Endothelial cell of umbilical vein (primary cell): ENCODE measurements at places on chromosomes 4 and X. TPM values are rescaled to one million over a fixed set of nuclear protein-coding genes. Genes with fewer than 3 reads are reported as not detected.

Gene TMSB15C
- 6.9 and 7.0 TPM in 2 replicates for total RNA-seq

Gene SSX5
- not detected in 2 replicates for total RNA-seq

DNA sequence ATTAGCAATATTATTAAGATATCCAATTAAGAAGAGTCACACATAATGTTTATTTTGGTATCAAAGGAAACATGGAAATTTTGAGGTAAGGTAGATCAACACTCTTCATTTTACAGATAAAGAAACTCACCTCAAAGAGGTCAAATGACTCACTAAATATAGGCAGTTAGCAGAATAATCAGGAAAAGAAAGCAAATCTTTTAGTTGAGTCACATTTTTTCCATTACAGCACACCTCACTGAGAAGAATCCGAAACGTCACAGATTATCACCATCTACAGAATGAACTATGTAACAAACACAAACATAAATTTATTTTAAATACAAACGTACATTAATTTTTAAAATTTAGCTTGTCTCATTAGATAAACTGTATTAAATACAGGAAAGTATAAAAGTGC is 70.1 kb downstream of the TMEM47 start:
- H3K27me3 ChIP-seq, result no peaks in the 10 kb centered on the region
- H3K4me1 ChIP-seq, result peaks cover 30% of the 10 kb centered on the region
- DNase-seq, result peak; percentile 56
- no peak overlapping the region for H3K4me3 ChIP-seq
- H3K36me3 ChIP-seq, result no peaks in the 10 kb centered on the region

DNA sequence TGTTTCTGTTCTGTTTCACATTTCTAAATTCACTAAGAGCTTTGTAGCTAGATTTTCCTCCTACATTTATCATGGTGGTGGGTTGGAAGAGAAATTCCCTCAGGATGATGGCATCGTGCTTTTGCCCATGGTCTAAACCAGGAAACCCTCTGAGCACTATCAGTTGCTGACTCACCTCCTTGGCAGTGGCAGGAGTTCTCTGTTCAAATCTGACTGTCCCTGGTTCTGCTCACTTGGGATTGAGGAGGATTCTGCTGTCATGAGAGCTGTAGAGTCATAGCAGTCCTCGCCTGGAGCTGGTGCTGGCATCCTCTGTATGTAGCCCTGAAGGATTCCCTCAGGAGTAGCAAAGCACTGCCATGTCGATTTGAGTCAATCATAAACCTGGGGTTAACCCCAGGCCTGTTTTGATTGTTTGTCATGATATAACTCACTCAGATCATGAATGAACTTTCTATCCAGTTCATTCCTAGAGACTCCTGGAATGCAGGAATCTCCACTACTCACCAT is 9.4 kb downstream of the TEX13A start:
- no peak for DNase-seq
- H3K36me3 ChIP-seq, result no peaks in the 10 kb centered on the region
- H3K4me3 ChIP-seq, result no peak overlapping the region
- H3K27me3 ChIP-seq, result no peaks in the 10 kb centered on the region
- no peaks in the 10 kb centered on the region for H3K4me1 ChIP-seq

DNA sequence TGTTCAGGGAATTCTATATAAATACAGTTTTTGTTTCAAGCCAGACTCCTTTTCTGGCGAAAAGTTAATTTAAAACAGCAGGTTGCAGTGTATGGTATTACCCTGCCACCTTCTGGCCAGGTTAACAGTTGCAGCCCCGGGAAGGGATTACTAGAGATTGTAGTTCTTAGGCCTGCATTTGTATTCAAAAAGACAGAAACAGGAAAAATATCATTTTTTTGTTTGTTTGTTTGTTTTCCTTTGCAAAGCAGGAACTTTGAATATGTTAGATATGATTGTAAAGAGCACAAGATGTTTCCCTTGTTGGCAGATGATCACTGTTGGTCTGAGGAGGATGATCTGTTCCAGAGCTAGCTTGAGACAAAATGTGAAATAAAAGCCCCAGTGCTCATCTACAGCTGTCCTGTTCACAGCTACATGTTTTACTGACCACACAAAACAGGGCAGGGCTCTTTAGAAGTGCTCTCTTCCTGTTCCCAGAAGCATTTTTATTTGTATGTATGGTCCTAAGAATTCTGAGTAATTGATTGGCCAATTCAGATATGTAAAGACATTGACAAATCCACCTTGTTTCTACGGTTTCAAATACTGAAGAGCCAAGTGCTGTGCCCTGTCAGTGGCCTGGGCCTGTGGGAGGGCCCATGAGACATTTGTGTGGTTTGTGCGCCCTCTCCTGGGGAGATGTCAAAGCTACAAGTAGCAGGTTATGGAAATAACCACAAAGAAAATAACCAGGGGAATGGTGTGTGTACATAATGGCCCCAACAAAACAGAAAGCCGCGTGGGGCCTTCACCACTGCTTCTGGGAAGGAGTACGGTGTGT is 57.9 kb downstream of the CLDN22 start:
- H3K4me1 ChIP-seq, result no peaks in the 10 kb centered on the region
- no peaks in the 10 kb centered on the region for H3K27me3 ChIP-seq
- H3K36me3 ChIP-seq, result peaks cover 7% of the 10 kb centered on the region
- H3K27ac ChIP-seq, result peak overlapping the region; percentile 16
- no peak overlapping the region for H3K4me3 ChIP-seq

GRCh38 chrX:49177338-49177833 is 5.7 kb downstream of the PLP2 start:
- DNase-seq, result no peak
- H3K36me3 ChIP-seq, result peaks cover 5% of the 10 kb centered on the region
- H3K27me3 ChIP-seq, result no peaks in the 10 kb centered on the region
- peaks cover 9% of the 10 kb centered on the region for H3K4me1 ChIP-seq

DNA sequence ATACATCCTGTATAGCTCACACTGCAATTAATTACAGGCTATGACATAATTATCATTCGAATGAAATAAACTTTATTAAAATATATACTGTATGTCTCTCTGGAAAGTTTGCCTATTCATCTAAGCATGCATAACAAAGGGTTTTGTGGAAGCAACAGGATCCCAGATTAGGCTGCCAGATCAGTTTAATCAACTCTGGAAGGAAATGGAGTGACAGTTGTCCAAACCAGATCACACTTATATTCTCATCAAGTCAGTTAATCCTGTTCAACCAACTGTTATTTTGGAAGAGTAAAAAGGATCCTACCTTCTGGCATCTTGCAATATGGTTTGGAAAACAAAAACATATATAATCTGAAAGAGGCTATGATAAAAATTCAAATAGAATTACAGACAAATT is 312.2 kb downstream of the FAT4 start:
- no peaks in the 10 kb centered on the region for H3K4me1 ChIP-seq
- H3K36me3 ChIP-seq, result no peaks in the 10 kb centered on the region
- peak; percentile 43 for DNase-seq
- H3K27me3 ChIP-seq, result no peaks in the 10 kb centered on the region
- H3K27ac ChIP-seq, result no peak overlapping the region

GRCh38 chr4:70747874-70748273 is 26.1 kb downstream of the RUFY3 start:
- no peak overlapping the region for H3K27ac ChIP-seq

GRCh38 chr4:169758401-169758962 is 738 bp upstream of the HPF1 start:
- H3K36me3 ChIP-seq, result no peaks in the 10 kb centered on the region
- no peak overlapping the region for H3K27ac ChIP-seq
- H3K4me1 ChIP-seq, result peaks cover 10% of the 10 kb centered on the region

GRCh38 chr4:69877453-69877852 is 17.5 kb upstream of the SULT1E1 start:
- H3K4me1 ChIP-seq, result peaks cover 6% of the 10 kb centered on the region
- no peaks in the 10 kb centered on the region for H3K36me3 ChIP-seq
- H3K4me3 ChIP-seq, result no peak overlapping the region
- H3K27me3 ChIP-seq, result no peaks in the 10 kb centered on the region

Gene PLXNA3
- total RNA-seq, result 58.3 and 58.6 TPM in 2 replicates

GRCh38 chr4:19803406-19803805 is 448.3 kb upstream of the SLIT2 start:
- H3K36me3 ChIP-seq, result no peaks in the 10 kb centered on the region
- no peaks in the 10 kb centered on the region for H3K27me3 ChIP-seq
- H3K4me3 ChIP-seq, result no peak overlapping the region
- no peaks in the 10 kb centered on the region for H3K4me1 ChIP-seq

DNA sequence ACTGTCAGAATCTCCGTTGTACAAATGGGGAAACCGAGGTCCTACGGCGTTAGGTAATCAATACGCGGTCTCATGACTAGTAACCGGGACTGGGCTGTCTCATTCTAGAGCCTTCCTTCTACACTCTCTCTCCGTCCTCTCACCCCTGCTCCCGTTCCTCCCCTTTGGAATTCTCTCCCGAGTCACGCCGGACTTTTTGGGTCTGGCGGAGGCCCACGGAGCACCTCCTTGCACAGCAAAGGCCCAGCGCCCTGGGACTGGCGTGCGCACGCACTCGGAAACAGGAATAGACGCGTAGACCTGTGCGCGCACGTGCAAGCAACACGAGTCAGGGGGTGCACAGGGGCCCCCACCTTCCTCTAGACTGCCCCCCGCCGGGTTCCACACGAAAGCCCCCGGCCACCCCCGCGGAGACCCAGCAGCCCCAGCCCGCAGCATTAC is 361 bp downstream of the QDPR start:
- peaks cover 10% of the 10 kb centered on the region for H3K27me3 ChIP-seq
- no peaks in the 10 kb centered on the region for H3K36me3 ChIP-seq
- peak; percentile 53 for DNase-seq
- peak overlapping the region; percentile 56 for H3K27ac ChIP-seq

DNA sequence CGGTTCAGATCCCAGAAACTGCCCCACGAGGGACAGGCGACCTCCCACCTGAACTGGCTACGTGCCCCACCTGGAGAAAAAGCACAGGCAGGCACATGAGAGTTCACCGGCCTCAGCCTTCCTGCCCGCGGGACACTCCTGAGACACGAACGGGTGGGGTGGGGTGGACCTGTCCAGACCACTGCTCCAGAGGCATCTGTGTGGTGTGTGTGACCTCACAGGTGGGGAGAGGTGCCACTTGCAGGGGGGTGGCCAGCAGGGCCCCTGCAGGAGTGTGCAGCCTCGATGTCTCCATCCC is 18.5 kb downstream of the NELFA start:
- H3K27ac ChIP-seq, result no peak overlapping the region
- no peak for DNase-seq
- no peaks in the 10 kb centered on the region for H3K4me1 ChIP-seq
- H3K36me3 ChIP-seq, result peaks cover 36% of the 10 kb centered on the region
- no peak overlapping the region for H3K4me3 ChIP-seq

GRCh38 chr4:97496298-97496873 is 646.9 kb downstream of the STPG2 start:
- no peak overlapping the region for H3K27ac ChIP-seq
- no peaks in the 10 kb centered on the region for H3K27me3 ChIP-seq
- H3K4me3 ChIP-seq, result no peak overlapping the region
- H3K36me3 ChIP-seq, result no peaks in the 10 kb centered on the region

- H3K27ac ChIP-seq, result no peak overlapping the region
- H3K4me1 ChIP-seq, result no peaks in the 10 kb centered on the region
- no peaks in the 10 kb centered on the region for H3K27me3 ChIP-seq
- H3K4me3 ChIP-seq, result no peak overlapping the region
- no peaks in the 10 kb centered on the region for H3K36me3 ChIP-seq
Observed at GRCh38 chr4:180619440-180619839, 1623.8 kb upstream of the TENM3 start.
